ENCODE measurements at places on chromosomes 4 and X. TPM values are rescaled to one million over a fixed set of nuclear protein-coding genes. Genes with fewer than 3 reads are reported as not detected.

FATE1 gene
- total RNA-seq = not detected

UGT2B11 gene
- not detected for total RNA-seq

HMGB2 gene
- total RNA-seq = 323 TPM

GAGE12H gene
- not detected for total RNA-seq

CLCN4 gene
- total RNA-seq = 8.0 TPM

FABP2 gene
- not detected for total RNA-seq

CENPVL1 gene
- not detected for total RNA-seq

CCSER1 gene
- 1.2 TPM for total RNA-seq

MAGEB10 gene
- total RNA-seq = not detected

FAM47E gene
- not detected for total RNA-seq

FSTL5 gene
- 0.28 TPM for total RNA-seq

DOK7 gene
- 0.27 TPM for total RNA-seq
